GM23338 (cell line): ENCODE measurements at places on chromosomes 2 and 18. TPM values are rescaled to one million over a fixed set of nuclear protein-coding genes. Genes with fewer than 3 reads are reported as not detected.

- H3K4me1 ChIP-seq = peaks cover 11% of the 10 kb centered on the region
- no peak for DNase-seq
- H3K36me3 ChIP-seq = no peaks in the 10 kb centered on the region
- H3K27me3 ChIP-seq = no peaks in the 10 kb centered on the region
- no peak overlapping the region for H3K27ac ChIP-seq
These were observed 135.1 kb downstream of the DLGAP1 start for GRCh38 chr18:4319738-4320677.

DNA sequence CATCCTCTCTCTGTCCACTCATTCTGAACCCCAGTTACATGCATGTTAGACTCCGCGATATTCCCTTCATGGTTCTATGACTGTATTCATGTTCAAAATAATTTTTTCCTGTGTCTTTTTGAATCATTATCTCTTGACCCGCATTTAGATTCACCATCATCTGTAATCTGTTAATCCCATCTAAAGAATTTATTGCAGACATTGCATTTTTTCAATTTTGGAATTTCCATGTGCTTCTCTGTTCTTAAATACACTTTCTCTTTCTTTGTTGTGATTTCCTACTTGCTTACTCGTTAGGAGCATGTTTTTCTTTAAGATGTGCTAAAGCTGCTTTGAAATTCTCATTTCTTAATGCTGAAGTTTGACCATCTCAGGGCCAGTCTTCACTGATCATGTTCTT, 122.2 kb downstream of the ATP9B start:
- no peaks in the 10 kb centered on the region for H3K4me1 ChIP-seq
- H3K4me3 ChIP-seq = no peak overlapping the region
- H3K27me3 ChIP-seq = no peaks in the 10 kb centered on the region
- no peak for DNase-seq
- no peaks in the 10 kb centered on the region for H3K36me3 ChIP-seq

- 0 out of 2 replicates have a peak, but pooled peaks cover 6% of the 10 kb centered on the region for H3K4me1 ChIP-seq
- H3K27ac ChIP-seq = no peak overlapping the region
- H3K36me3 ChIP-seq = no peaks in the 10 kb centered on the region
These were observed 346.0 kb downstream of the CYRIA start for GRCh38 chr2:16319551-16320121.

HYCC2 gene
- total RNA-seq = 4.8 and 5.5 TPM in 2 replicates

DNA sequence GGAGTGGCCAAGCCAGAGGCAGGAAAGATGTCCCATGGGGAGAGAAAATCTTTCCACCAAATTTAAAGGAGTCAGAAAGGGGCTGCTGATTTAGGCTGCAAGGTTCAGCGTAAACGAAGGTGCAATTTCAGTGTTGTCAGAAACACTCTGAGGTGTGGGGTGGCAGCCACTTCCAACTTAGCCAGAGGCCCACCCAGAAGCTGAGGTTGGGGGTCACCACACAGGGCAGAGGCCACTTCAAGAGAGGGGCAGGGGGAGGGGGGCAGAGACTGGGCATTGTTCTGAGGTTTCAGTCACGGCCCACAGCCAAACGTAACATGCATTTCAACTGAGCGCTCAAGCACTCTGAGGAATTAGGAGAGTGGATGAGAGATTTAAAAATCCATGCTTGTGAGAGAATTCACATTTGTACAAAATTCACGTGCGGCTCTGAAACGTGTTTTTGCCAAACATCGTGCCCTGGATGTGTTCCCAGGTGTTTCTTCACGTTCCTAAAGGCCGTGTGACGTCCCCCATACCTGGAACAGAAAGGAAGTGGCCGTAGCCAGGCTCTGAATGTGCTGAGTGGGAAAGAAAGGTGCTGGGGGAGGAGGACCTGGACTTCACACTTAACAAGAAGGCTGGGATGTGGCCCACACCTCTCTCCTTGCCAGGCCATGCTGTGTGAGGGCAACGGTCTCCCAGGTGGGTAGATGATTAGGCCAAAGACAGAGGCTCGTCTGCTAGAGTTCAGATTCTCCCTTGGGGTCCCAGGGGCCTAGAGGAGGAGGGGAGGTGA, 19.5 kb upstream of the BOK start:
- no peak overlapping the region for H3K27ac ChIP-seq
- H3K4me3 ChIP-seq = no peak overlapping the region
- DNase-seq = no peak
- H3K27me3 ChIP-seq = peaks cover 35% of the 10 kb centered on the region

DNA sequence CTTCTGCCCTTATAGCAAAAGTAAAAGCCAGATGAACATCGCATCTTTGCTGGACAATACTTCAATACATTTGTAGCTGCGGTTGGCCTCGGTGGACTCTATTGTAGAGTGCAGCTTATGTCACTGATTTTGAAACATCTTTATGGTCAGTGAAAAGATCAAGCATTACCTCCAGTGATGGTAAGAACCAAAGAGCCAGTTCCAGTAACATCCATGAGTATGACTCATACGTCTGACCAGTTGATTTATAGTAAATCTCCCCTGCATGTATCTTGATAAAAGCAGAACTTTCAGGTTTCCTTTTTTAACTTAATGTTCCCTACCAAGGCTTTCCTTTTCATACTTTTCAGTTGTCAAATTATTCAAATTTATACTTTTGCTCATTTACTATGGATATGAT, 119.2 kb upstream of the HNRNPA3 start:
- no peak overlapping the region for H3K27ac ChIP-seq
- H3K4me3 ChIP-seq = no peak overlapping the region
- H3K27me3 ChIP-seq = no peaks in the 10 kb centered on the region
- H3K4me1 ChIP-seq = 0 out of 2 replicates have a peak, but pooled peaks cover 3% of the 10 kb centered on the region

GRCh38 chr2:33202641-33203522, 256.1 kb downstream of the LTBP1 start:
- no peak overlapping the region for H3K4me3 ChIP-seq
- no peak overlapping the region for H3K27ac ChIP-seq

DNA sequence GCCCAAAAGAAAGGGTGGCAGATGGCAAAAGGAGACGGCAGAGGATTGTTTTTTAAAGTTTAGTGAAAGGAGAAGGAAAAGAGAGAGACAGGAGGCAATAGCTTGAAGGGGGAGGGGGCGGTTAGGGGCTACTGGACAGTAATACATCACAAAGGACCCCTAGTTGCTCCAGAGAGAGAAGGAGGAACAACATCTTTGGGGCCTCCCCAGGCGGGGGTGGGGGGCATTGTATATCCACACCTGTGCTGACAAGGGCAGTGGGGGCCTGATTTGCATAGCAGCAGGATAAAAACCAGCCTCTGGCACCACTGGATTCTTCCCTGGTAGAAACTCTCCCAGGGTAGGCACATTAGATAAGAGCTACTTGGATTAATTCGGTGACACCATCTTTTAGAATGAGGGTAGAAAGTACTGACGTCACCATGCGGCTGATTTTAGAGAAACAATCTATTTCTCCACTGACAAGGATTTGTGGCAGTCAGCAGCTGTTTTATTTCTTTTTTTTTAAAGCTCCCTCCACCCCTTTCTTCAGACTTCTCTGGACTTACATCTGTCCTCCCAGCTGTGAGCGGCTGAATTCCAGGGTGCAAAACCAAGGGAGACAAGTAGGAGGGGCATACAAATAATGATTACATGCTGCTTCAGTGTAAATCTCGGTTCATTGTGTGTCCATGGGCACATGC, 199.8 kb upstream of the NRP2 start:
- H3K4me1 ChIP-seq = peaks cover 40% of the 10 kb centered on the region
- H3K27ac ChIP-seq = peak overlapping the region; percentile 89
- no peaks in the 10 kb centered on the region for H3K36me3 ChIP-seq
- 0 out of 2 replicates have a peak overlapping the region, but pooled peaks have one; percentile 11 for H3K4me3 ChIP-seq
- no peaks in the 10 kb centered on the region for H3K27me3 ChIP-seq
- peak; percentile 75 for DNase-seq

CASP10 gene
- 2.9 and 3.5 TPM in 2 replicates for total RNA-seq

GRCh38 chr18:13577091-13577697, 149.2 kb downstream of the FAM210A start:
- H3K27ac ChIP-seq = no peak overlapping the region
- H3K27me3 ChIP-seq = no peaks in the 10 kb centered on the region
- H3K36me3 ChIP-seq = no peaks in the 10 kb centered on the region
- DNase-seq = no peak
- H3K4me1 ChIP-seq = no peaks in the 10 kb centered on the region
- no peak overlapping the region for H3K4me3 ChIP-seq

CYS1 gene
- total RNA-seq = 0.04 and 0.31 TPM in 2 replicates

GRCh38 chr2:149587950-149588487, 444 bp upstream of the MMADHC start:
- no peaks in the 10 kb centered on the region for H3K27me3 ChIP-seq
- peaks cover 3% of the 10 kb centered on the region; the same call in 1 of the 2 replicates for H3K36me3 ChIP-seq
- H3K27ac ChIP-seq = no peak overlapping the region
- H3K4me1 ChIP-seq = peaks cover 16% of the 10 kb centered on the region; the same call in 1 of the 2 replicates
- peak; percentile 11 for DNase-seq
- H3K4me3 ChIP-seq = peak overlapping the region; percentile 79

- no peaks in the 10 kb centered on the region for H3K36me3 ChIP-seq
- H3K27ac ChIP-seq = no peak overlapping the region
- no peaks in the 10 kb centered on the region for H3K4me1 ChIP-seq
- no peak for DNase-seq
These were observed 579.1 kb downstream of the IRS1 start for GRCh38 chr2:226220511-226220910.

DNA sequence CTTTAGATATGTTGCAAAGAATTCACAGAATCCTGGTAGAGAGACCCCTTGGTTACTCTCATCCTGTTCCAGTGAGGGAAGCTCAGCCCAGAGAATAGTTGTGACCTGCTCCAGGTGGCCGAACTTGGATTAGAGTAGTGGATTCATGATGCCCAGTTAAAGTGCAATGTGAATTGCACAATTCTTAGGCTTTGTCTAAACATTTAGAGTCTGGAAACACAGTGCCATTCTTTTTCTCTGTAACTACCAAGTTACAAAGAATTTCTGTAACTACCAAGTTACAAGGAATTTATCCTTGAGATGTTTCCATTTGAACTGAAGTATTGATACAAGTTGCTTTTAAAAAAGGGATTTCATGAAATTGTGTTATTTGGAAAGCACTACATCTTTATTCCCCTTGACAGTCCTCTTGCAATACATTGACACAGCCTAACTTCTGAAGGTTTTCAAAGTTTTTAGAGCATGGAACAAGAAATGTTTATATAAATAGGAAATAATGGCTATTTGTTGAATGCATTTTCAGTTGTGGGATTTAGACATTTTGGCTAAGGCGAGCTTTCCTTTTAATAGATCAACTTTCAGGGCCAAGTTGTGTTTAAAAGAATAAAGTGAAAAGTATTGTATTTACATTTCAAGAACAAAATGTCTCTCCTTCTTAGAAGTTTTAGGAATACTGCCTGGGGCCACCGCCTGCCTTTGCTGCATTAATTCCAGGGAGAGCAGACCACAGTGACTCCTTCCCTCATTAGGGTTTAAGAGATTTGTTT, 315.0 kb downstream of the LPIN1 start:
- no peak overlapping the region for H3K4me3 ChIP-seq
- no peaks in the 10 kb centered on the region for H3K27me3 ChIP-seq
- no peak overlapping the region for H3K27ac ChIP-seq
- no peaks in the 10 kb centered on the region for H3K36me3 ChIP-seq

GRCh38 chr18:35467624-35468016, 30.1 kb downstream of the INO80C start:
- DNase-seq = no peak
- H3K27ac ChIP-seq = no peak overlapping the region
- H3K27me3 ChIP-seq = no peaks in the 10 kb centered on the region
- no peaks in the 10 kb centered on the region; the same call in 1 of the 2 replicates for H3K36me3 ChIP-seq

- peak; percentile 23 for DNase-seq
- H3K36me3 ChIP-seq = no peaks in the 10 kb centered on the region
- no peak overlapping the region for H3K27ac ChIP-seq
- H3K27me3 ChIP-seq = no peaks in the 10 kb centered on the region
- H3K4me3 ChIP-seq = no peak overlapping the region
- no peaks in the 10 kb centered on the region for H3K4me1 ChIP-seq
These were observed 529.6 kb downstream of the CPS1 start for GRCh38 chr2:211086049-211086448.

- no peaks in the 10 kb centered on the region for H3K27me3 ChIP-seq
- no peak for DNase-seq
- no peak overlapping the region for H3K27ac ChIP-seq
- H3K4me1 ChIP-seq = no peaks in the 10 kb centered on the region
- no peaks in the 10 kb centered on the region for H3K36me3 ChIP-seq
- no peak overlapping the region for H3K4me3 ChIP-seq
These were observed 1139.7 kb upstream of the TMEFF2 start for GRCh38 chr2:193334401-193334800.

DNA sequence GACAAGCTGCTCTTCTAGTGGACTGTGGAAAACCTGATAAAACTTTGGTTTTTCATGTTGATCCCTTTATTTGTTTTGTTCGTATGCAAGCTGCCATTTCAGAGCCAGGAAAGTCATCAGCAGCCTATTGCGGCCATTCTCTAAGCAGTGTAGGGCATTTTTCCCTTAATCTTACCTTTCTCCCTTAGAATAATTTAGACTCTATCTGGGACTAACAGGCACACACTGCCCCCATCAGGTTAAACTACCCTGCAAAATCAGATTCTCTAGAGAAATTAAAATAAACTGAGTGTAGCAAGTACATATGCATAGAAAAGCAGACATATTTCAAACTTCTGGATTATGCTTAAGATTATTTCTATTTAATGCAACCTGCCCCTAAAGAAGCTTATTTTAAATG, 347.5 kb downstream of the METTL4 start:
- DNase-seq = peak; percentile 69
- no peak overlapping the region for H3K4me3 ChIP-seq
- H3K4me1 ChIP-seq = no peaks in the 10 kb centered on the region
- no peaks in the 10 kb centered on the region for H3K36me3 ChIP-seq
- H3K27ac ChIP-seq = no peak overlapping the region
- no peaks in the 10 kb centered on the region for H3K27me3 ChIP-seq

INHBB gene
- 0.16 and 0.21 TPM in 2 replicates for total RNA-seq
